ENCODE measurements at places on chromosomes 12 and 14. TPM values are rescaled to one million over a fixed set of nuclear protein-coding genes. Genes with fewer than 3 reads are reported as not detected.

GRCh38 chr12:110670161-110670701, 18.7 kb downstream of the HVCN1 start:
- DNase-seq = no peak

DNA sequence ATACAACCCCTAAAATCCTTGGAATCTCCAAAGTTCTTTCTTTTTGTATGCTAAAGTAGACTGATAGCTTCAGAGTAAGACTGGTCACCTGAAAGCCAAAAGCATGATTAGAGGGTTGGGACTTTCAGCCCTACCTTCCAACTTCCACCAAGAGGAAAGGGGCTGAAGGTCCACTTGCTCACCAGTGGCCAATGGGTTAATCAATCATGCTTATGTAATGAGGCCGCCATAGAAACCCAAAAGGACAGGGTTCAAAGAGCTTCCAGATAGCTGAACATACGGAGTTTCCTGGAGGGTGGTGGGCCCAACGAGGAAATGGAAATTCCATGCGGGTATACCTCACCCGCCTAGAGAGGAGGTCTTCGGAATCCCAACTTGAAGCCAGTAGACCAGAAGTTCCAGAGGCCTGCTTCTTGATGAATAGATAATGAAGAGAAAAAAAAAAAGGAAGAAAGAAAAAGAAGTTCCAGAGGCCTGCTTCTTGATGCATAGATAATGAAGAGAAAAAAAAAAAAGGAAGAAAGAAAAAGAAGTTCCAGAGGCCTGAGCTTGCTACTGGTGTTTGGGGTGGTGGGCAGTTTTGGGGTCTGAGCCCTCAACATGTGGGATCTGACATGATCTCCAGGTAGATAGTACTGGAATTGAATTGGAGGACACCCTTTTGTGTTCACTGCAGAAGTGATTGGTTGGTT, 11.2 kb upstream of the BTG1 start:
- DNase-seq = no peak

DNA sequence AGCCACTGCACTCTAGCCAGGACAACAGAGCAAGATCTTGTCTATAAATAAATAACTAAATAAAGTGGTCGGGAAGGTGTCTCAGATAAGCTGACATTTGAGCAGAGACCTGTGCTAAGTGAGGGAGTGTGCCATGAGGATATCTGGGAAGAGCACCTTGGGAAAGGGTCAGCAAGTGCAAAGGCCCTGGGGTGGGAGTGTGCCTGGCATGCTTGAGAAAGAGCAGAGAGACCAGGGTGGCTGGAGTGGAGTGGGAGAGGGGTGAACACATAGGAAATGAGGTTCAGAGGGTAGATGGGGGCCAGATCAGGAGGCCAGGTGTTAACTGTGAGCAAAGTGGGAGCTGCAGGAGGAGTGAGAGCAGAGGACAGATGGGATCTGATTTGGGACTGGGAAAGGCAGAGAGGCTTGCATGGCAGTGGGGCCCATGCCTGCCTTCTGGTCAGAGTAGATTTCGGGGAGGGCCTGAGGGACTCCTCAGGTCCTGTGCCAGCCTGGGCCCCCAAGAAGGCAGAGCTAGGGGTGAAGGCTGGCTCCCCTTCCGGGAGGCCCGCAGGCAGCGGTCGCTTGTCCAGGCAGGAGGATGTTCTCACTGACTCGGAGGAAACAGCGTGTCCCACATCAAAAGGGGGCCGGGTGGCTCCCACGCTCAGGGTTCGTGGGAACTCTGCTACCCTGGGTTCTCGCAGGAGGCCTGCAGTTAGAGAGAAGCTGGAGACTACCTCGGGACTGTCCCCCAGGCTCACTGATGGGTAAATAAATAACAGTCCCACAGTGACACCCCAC, 32.6 kb downstream of the DTX1 start:
- no peak for DNase-seq

GRCh38 chr14:54312166-54312801, 84.5 kb upstream of the CDKN3 start:
- peak; percentile 89 for DNase-seq

DNA sequence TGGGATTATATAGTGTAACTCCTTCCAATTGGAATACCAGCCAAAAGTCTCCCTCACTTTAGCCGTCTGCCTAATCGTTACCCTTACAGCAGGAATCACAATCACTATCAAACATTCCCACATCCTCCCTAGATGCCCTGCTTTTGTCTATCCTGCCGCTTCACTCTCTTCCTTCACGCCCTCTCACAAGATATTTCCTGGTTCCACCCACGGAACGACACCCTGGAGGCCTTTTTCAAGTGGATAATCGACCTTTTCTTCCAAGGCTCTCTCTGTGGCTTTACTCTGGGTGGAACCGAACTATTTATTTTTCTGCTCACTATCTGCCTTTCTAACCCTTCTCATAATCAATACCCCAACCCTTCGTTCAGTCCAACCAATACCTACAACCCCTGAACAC, 58.9 kb downstream of the MOK start:
- no peak for DNase-seq

DNA sequence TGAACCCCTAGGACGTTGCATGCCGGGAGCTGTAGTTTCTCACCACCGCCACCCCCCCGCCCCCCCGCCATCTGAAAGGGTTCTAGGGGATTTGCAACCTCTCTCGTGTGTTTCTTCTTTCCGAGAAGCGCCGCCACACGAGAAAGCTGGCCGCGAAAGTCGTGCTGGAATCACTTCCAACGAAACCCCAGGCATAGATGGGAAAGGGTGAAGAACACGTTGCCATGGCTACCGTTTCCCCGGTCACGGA, 501 bp upstream of the HSP90B1 start:
- no peak for DNase-seq

Gene KRT77
- total RNA-seq = not detected

Gene ZNF891
- 0.86 TPM for total RNA-seq

GRCh38 chr12:97594236-97595088, 131.9 kb downstream of the RMST start:
- no peak for DNase-seq

- no peak for DNase-seq
Measured at GRCh38 chr12:124759841-124760503, 103.7 kb downstream of the SCARB1 start.

- DNase-seq = no peak
Measured at GRCh38 chr12:114500775-114501473, 95.0 kb upstream of the TBX5 start.

GRCh38 chr14:56524971-56525677, 54.5 kb upstream of the TMEM260 start:
- no peak for DNase-seq

DNA sequence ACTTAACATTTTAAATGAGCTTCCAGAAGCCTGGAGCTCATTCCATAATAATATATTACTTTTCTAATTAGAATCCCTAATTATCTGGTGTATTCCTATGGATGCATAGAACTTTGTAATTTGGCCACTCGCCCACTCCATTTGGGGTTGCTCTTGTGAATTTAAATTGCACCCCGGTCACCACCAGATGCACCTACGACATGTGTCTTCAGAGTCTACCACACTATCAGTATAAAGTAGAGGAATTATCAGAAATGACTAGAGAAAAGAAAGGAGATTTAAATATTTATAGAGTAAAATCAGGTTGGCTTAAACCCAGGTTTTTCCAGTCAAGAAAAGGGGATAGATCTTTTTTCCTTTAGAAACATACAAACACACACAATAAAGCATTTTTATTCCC, 145.8 kb upstream of the DCN start:
- DNase-seq = no peak

DNA sequence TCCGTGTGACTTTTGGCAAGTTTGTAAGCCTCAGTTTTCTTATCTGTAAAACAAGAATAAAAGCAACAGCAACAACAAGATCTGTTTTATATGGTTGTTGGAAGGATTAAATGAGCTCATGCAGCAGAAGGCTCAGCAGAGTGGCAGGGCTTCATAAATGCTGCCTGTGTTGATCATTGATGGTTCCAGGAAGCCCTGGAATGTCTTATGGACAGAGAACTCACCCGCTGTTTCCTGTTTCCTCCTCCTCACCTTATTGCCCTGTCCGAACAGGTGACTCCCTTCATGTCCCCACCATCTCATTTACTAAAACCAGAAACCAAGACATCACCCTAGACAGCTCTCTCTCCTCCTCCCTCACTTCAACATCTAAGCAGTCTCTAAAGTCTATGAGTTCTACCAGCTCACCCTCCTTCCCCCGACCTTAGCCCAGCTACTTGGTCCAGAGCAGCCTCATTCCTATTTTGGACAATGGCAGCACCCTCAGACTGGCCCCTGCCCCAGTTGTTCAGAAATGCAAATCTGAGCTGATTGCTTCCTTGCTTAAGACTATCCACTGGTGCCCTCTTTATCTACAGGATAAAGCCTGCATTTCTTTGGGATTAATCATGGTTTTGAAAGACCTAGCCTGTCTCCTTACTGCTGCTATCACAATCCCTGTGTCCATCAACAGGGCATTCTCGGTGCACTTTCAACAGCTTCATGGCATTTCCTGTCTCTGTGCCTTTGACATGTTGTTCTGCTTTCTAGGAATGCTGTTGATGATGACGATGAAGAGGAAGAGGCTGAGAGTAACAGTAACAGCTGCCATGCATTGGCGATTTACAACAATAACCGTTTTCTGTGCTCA, 21.4 kb upstream of the GSG1 start:
- peak; percentile 71 for DNase-seq

DNA sequence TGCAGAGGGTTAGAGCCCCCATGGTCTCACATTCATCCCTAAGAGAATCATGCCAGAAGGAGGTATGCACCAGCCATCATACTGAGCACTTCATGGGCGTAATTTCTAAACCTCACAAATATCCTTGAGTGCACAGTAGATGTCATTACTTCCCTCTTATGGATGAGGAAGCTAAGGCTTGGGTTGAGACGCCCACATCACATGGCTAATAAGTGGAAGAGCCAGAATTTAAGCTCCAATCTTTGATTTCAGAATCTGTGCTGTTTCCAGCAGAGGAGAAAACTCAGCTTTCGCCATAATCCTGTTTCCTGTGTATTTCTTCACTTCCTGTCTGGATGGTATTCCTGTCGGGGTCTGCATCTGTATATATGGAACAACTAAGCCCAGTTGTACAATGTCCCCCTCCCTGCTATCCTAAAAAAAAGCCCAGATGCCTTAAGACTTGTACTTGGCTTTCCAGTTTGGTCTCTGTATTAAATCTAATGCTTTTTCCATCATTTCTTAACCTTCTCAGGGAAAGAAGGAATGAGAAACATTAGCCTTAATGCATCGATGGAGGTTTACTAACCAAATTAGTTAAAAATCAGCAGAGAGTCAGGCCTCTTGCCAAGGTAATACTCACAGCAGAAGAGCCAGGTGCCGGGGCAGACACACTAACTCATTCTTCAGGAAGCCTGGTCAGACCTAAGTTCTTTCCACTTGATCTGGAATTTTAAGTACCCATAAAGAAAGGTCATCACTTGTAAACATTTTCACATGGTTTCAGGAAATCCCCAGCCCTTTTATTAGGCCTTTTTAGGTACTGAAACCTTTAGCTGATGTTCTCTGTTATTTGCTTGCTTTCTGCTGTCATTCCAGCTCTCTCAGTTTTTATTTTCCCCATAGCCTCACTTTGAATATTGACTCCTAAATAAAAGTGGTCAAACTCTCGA, 5.3 kb downstream of the ISCU start:
- peak; percentile 67 for DNase-seq

- DNase-seq = no peak
Measured at GRCh38 chr12:113240395-113240794, 19.1 kb downstream of the TPCN1 start.

Gene DNAL1
- 9.0 TPM for total RNA-seq

GRCh38 chr12:25993901-25994651, 35.6 kb downstream of the RASSF8 start:
- DNase-seq = peak; percentile 76

Gene CLEC12A
- not detected for total RNA-seq

GRCh38 chr12:120346681-120347080, 19.1 kb upstream of the PLA2G1B start:
- DNase-seq = no peak

Gene KLHDC1
- 2.6 TPM for total RNA-seq

DNA sequence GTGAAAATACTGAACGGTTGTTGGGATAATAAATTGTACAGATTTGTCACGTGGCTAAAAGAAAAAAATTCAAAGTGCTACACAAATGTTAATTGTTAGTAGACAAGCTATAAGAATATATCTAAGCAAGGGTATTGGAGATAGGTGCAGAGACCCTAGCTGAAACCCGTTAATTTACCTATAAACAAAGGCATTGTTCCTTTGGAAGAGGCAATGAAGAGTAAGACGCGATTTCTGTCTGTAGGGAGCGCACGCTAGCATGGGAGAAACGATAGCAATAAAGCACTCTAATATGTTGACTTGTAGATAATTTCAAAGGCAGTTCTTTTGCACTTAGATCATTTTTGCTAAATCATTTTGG, 565 bp downstream of the CCDC77 start:
- DNase-seq = peak; percentile 41

DNA sequence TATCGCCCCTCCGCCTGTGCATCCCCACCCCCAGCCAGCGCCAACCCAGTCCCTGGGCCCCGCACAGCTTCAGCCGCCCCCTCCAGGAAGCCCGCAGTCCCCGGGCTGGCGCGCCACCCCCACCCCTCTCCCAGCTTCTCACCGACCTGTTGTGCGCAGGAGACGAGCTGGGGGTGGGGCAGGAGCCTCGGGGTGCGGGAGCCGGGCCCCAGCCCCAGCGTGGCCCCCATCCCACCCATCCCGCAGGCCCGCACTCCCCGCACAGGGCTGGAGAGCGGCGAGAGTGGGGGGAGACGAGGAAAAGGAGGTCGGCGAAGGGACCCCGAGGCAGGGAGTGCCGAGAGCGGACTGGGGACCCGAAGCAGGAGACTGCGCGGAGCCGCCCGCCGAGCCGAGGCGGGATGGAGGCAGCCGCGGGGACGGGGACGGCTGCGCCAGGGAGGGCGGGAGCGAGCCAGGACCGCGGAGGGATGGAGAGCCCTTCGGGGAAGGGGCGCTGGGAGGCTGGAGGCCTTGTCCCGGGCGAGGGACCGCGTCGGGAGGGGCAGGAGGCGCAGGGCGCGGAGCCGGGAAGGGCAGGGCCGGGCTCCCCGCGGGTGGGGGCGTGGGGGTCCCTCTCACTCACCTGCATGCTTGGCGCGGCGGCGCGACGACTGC, 498 bp downstream of the PIANP start:
- no peak for DNase-seq

- DNase-seq = no peak
Measured at GRCh38 chr14:75501080-75501479, 21.2 kb upstream of the BATF start.

- no peak for DNase-seq
Measured at GRCh38 chr14:88323523-88324199, 592 bp upstream of the KCNK10 start.

GRCh38 chr12:86723326-86723725, 467.1 kb upstream of the MGAT4C start:
- DNase-seq = no peak

DNA sequence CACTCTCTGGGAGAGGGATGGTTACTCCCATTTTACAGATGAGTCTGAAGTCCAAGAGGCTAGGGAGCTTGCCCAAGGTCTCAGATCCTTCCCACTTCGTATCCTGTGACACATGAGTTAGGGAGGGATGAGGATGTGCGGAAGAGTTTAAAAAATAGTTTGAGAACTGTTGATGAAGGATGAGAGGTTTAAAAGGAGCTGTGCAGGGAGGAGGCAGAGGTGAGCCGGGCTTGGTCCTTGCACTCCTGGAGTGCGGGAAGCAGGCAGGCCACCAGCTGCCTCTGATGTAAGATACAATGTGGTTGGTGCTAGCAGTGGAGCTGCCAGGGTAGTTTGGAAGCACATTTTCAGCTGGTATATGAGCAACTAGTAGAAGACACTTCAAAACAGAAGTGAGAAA, 46.5 kb downstream of the TSPAN9 start:
- DNase-seq = no peak

- DNase-seq = peak; percentile 71
Measured at GRCh38 chr12:56839915-56840325, 76.8 kb downstream of the HSD17B6 start.

Gene CLEC2B
- total RNA-seq = 40.6 TPM

Gene TMEM132C
- not detected for total RNA-seq

- DNase-seq = no peak
Measured at GRCh38 chr14:20331053-20331613, 1.9 kb downstream of the CCNB1IP1 start.

Gene TEAD4
- 22.5 TPM for total RNA-seq
